ENCODE measurements at places on chromosomes 12 and 14.

GRCh38 chr14:58628406-58628805 is 9.4 kb upstream of the DACT1 start:
- no peak for DNase-seq

DNA sequence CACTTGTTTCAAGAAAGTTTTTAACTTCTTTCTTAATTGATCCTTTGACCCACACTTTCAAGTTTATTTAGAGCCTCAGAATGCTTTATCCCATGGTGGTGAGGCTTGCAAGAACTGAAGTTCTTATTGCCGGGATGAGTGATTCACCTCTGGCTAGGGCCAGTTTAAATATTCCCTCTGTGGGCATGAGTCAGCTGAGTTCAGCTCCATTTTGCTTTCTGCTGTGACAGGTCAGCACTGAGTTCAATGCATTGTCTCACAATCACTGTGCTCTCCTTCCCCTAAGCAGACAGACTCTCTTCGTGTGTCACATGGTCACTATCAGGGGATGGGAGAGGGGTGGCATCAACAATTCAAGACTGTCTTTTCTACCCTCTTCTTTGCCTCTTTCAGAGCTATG is 514.6 kb upstream of the FBXO33 start:
- DNase-seq, result peak; percentile 8

DNA sequence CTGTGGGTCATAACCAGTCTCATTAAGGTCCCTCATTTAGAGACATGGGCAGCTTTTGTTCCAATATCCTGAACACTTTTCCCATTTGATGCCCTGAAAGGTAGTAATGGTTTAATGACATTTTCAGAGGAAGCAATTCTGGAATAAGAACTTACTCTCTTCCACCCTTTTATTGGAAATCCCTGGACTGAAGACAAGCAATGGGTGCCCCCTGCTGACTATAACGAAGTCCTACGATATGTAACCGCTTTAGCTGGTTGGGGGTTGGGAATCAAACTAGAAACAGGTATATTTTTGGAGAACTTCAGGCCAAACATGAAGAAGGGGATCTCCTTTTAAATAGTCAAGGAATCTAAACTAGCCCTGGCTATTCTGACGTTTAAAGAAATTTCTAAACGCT is 20.5 kb downstream of the SARNP start:
- peak; percentile 78 for DNase-seq

GRCh38 chr14:44768935-44769334 is 192.8 kb downstream of the KLHL28 start:
- no peak for DNase-seq

DNA sequence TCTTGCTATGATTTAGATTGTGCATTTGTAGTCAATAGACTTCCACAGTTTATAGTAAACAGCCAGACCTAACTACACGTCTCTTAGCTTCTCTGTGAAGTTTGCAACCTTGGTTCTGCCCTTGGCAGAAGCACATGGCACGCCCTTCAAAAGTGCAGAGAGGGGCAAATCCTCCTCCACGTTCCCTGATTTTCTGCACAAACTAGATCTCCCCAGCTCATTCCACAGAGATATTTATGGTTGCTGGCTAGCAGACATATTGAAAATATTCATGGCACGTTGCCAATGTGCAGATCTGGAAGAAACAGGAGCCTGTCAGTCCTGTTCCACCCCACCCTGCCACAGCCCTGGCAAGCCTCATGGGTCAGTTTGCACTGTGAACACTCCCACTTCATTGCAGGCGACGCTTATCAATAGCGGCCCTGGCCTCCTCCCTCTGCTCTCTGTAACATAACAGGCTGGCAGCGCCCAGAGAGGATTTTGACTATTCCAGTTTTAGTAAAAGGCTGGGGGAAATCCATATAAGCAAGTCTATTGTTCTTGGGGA is 6.5 kb upstream of the LGALS3 start:
- peak; percentile 42 for DNase-seq

GRCh38 chr14:85300107-85300506 is 229.8 kb upstream of the FLRT2 start:
- DNase-seq, result peak; percentile 86

DNA sequence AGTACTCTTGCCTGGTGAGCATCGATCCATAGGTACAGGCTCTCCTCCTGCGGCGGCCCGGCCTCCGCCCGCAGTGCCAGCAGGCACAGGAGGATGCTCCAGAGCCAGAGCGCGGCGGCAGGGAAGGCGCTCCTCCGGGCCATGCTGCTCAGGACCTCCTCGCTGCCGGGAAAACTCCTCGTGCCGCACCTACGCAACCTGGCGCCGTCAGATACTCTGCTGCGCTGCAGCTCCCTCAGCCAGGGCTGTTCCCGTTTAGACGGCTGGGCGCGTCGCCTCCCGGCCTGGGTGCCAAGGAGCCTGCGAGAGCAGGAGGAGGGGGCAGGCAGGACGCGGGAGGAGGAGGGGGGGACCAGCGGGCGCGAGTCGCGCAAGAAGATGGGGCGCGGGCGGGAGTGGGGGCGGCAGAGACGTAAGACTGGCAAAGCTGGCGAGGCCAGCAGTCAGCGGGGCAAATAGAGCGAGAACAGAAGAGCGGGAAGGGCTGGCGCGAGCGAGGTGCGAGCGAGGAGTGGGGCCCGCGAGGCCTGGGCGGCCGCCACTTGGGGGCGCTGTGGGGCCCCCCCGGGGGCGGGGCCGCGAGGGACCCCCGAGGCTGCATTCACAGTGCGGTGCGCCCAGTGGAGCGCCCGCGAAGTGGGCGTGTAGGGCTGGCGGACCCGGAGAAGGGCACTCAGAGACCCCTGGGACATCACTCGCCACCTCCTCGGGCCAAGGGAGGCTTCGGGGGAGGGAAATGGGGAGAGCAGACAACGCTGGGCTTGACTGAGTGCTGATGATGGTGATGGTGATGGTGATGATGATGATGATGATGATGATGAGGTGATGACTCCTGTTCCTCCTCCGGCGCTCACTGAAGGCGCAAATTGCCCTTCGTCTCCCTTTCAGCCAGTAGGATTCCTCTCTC is at the start of gene WIF1:
WIF1 (minus strand) TSS at position 257 of the 907 bp plus-strand sequence; CDS start at position 143, 114 bp downstream.
- peak; percentile 86 for DNase-seq

DNA sequence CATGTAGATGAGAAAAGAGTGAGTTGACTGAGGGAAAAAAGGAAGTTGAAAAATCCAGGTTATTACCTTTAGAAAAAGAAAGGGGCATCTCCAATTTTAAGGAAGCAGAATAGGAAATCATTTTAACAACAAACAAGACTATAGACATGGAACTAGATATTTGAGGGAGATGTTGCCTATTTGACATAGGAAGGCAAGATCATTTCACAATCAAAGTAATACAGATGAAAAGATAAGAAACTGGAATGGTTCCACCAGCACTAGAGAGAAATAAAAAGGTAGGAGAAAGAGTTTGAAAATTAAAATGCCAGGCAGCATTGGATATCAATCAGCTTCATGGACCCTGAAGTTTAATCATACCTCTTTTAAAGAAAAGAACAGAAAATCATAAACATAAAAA is 881.0 kb upstream of the MGAT4C start:
- no peak for DNase-seq

DNA sequence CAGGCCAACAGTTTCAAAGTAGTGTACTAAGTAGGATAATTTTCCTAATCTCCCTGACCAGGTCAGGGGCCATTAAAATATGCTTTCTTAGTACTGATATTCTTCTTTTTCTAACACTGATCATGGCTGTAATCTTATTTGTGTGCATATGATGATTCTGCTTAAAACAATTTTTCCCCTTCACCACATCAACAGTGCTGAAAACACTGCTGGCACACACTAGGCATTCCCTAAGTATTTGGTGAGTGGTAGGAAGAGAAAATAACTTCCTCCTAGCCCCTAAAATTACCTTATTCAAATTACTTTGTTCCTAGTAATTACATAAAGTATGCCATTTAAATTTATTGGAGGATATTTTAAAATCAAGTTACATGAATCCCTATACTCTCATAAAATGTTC is 49.9 kb upstream of the BBS10 start:
- DNase-seq, result no peak

DNA sequence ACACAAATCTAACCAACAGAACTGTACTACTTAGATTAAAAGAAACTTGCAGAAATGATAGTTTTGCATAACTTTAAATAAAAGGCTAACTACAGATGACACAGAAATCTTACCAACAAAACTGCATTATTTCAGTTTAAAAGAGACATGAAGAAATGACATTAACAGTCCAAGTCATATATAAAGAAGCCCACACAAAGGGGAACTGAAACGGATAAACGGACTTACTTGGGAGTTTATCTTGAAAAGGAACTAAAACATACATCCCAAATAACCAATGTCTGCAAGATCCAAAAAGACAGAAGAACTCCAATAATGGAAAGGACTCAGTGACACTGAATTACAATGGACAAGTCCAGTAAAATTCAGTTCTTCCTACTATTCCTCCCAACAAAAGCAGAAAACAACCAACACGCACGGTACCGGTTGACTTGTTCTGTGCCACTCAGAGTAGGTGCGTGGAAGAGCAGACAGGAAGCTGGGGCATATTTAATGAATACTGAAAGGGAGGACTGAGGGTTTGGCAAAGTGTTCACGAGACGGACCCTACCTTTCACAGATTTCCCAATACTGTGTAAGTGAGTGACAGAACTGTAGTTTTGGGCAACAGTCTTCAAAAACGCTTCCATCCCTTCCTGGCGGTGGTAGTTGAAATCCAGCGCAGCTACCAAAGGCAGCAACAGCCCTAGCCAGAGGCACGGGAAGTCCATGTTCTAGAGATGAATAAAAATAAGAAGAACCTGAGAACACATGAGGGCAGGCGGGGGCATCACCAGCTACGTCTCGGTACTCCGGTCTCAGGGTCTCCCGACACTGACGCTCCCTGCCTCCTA is 627 bp downstream of the CPM start:
- peak; percentile 81 for DNase-seq

DNA sequence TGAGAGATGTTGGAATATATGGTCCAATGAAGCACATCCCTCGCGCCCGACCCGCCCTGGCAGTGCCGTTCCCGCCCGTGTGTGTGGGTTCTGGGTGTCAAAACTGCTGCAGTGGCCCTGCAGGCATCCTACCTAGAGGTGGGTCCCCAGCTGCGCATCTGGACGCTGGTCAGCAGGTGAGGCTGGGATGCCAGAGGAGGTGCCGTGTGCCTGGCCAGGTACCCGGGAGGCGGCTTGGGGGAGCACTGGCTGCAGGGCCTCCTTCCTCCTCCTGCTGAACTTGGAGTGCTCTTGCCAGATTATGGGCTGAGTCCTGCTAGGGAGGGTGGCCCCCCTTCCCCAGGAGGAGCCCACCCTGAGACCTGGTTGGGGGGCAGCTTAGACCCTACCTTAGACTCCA is 5.2 kb downstream of the MTA1 start:
- no peak for DNase-seq

- DNase-seq, result no peak
Measured at GRCh38 chr12:108065069-108065468, 64.0 kb upstream of the WSCD2 start.

GRCh38 chr12:114924946-114925475 is 241.0 kb upstream of the TBX3 start:
- DNase-seq, result no peak

- no peak for DNase-seq
Measured at GRCh38 chr12:115227137-115227615, 543.2 kb upstream of the TBX3 start.

GRCh38 chr14:96252323-96252998 is 3.5 kb upstream of the BDKRB1 start:
- DNase-seq, result peak; percentile 93

DNA sequence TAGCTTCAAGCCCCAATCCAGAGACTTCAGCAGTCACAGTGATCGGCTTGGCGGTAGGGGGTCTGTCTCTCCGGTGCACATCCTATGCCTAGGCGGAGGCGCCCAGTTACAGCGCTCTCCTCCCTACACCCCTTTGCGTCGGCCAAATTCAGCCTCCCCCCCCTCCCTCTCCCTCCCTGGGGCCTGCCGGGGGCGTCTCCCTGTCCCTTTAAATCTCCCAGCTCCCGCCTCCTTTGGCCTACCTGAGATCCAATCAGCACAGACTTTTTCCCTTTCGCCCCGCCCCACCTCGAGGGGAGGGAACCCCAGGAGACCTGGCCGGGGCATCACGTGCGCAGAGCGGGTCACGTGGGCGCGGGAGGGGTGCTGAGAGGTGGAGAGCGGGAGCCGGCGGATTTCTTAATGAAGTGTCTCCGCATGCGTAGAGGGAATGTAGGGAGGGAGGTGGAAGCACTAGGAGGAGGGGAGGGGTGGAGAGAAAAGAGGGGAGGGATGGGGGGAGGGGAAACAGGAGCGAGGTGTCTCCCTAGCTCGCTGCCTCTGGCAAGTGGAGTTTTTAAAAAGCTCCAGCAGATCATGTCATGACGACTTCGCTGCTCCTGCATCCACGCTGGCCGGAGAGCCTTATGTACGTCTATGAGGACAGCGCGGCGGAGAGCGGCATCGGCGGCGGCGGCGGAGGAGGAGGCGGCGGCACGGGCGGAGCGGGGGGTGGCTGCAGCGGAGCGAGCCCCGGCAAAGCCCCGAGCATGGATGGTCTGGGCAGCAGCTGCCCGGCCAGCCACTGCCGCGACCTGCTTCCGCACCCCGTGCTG is at the start of gene HOXC13:
HOXC13 (plus strand) TSS at position 506 of the 815 bp plus-strand sequence; CDS start at position 582, 76 bp downstream.
- DNase-seq, result no peak

- no peak for DNase-seq
Measured at GRCh38 chr14:100733152-100733850, 6.6 kb downstream of the DLK1 start.

- DNase-seq, result no peak
Measured at GRCh38 chr14:66330916-66331315, 155.3 kb upstream of the CCDC196 start.

GRCh38 chr14:24665440-24665991 is 31.5 kb upstream of the GZMB start:
- no peak for DNase-seq

- DNase-seq, result no peak
Measured at GRCh38 chr14:23468704-23469126, 788 bp upstream of the NGDN start.

GRCh38 chr14:68949601-68949965 is 29.5 kb downstream of the ACTN1 start:
- no peak for DNase-seq

- DNase-seq, result no peak
Measured at GRCh38 chr12:117010693-117011451, 88.3 kb downstream of the TESC start.

DNA sequence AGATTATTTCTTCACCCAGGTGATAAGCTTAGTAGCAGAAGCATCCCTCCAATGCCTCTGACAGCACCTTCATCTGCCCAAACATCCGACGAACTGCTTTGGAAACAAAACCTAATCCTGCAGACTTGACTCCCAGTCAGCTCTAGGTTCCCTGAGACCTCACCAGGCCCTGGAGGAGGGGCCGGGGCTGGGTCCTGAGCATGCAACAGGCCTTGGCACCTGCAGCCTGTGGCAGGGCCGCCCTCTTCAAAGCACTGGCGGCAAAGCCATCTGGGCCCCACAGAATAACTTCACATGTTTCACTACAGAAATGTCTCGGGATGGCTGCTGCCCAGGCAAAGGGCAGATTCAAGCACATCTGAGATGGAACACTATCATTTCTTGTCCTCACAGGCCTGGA is 133.3 kb downstream of the PIWIL1 start:
- DNase-seq, result no peak

DNA sequence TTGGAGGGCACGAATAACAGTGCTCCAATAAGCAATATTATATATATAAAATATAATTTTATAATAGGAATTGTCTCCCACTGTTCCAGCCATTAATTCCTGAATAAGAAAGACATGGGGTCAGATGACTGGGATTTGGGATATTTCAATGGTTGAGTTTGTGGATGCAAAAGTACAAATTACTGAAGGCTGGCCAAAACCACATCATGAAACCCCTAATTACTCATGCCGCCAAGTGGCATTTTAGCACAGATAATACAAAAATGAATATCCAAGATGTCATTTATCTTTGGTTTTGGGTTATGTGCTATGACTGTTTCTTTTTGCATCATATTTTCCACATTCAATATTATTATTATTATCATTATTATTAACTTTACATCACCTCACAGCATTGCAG is 261.4 kb upstream of the TBX3 start:
- no peak for DNase-seq

Data from DMS53 (cell line).